Activated naive CD4-positive, alpha-beta T cell treated with anti-CD3 and anti-CD28 coated beads for 36 hours (primary cell): ENCODE measurements at places on chromosomes 1 and 21. TPM values are rescaled to one million over a fixed set of nuclear protein-coding genes. Genes with fewer than 3 reads are reported as not detected.

TSTD1 gene
- 51.5 TPM for total RNA-seq

SLFNL1 gene
- 0.12 TPM for total RNA-seq

WDR64 gene
- total RNA-seq: not detected

TMEM82 gene
- total RNA-seq: not detected

OR6N1 gene
- not detected for total RNA-seq

LCE2C gene
- not detected for total RNA-seq

SEC16B gene
- not detected for total RNA-seq

UTP11 gene
- total RNA-seq: 49.8 TPM

USF1 gene
- 43.7 TPM for total RNA-seq

MCOLN2 gene
- 7.4 TPM for total RNA-seq

VANGL2 gene
- not detected for total RNA-seq

CLCA1 gene
- total RNA-seq: not detected

TSPEAR gene
- not detected for total RNA-seq

NGF gene
- total RNA-seq: not detected

MYOC gene
- not detected for total RNA-seq

HFM1 gene
- total RNA-seq: not detected

LRRC71 gene
- total RNA-seq: not detected

INTS3 gene
- total RNA-seq: 39.3 TPM

GRCh38 chr1:231940701-231941100 lies 314.1 kb downstream of the DISC1 start:
- DNase-seq: no peak

DNA sequence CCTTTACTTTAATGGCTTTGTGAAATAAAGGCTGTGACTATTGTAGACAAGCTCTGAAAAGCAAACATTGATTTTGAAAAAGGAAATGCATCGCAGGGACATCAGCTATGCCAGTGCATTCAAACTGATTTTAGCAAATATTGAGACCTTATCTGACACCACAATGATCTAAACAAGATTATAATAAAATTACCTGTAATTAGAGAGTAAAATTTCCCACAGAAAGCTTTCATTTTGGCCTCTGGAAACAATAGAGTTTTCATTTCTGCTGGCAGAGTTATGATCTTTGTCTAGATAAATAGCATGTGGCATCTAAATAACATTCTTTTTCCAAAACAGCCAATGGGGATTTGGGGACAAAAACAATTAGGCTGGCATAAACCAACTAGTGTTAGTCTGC lies 650.4 kb upstream of the PRMT6 start:
- DNase-seq: no peak

- no peak for DNase-seq
These were observed 38.8 kb downstream of the EGLN1 start for GRCh38 chr1:231383159-231383860.

- no peak for DNase-seq
These were observed 130.2 kb downstream of the CAPN8 start for GRCh38 chr1:223535319-223535718.

GRCh38 chr1:46302641-46303037 lies 777 bp downstream of the LRRC41 start:
- DNase-seq: peak; percentile 16

DNA sequence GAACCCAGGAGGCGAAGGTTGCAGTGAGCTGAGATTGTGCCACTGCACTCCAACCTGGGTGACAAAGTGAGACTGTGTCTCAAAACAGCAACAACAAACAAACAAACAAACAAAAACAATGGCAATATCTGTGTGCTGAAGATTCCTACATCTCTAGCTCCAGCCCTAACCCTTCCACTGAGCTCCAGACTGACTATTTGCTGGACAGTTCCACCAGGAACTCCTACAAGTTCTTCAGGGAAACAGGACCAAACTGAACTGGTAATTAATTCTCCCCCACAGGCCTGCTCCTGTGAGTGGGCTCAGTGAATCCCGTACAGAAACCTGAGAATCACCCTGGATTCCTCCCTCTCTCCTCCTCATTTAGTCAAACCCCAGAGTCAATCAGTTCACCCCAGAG lies 1.5 kb downstream of the SERPINC1 start:
- no peak for DNase-seq

- DNase-seq: peak; percentile 54
These were observed 93.3 kb upstream of the CD1D start for GRCh38 chr1:158087320-158087927.

GRCh38 chr1:204571128-204571527 lies 54.9 kb downstream of the MDM4 start:
- DNase-seq: no peak

GRCh38 chr21:31560479-31560878 lies 99.0 kb upstream of the SOD1 start:
- DNase-seq: no peak

DNA sequence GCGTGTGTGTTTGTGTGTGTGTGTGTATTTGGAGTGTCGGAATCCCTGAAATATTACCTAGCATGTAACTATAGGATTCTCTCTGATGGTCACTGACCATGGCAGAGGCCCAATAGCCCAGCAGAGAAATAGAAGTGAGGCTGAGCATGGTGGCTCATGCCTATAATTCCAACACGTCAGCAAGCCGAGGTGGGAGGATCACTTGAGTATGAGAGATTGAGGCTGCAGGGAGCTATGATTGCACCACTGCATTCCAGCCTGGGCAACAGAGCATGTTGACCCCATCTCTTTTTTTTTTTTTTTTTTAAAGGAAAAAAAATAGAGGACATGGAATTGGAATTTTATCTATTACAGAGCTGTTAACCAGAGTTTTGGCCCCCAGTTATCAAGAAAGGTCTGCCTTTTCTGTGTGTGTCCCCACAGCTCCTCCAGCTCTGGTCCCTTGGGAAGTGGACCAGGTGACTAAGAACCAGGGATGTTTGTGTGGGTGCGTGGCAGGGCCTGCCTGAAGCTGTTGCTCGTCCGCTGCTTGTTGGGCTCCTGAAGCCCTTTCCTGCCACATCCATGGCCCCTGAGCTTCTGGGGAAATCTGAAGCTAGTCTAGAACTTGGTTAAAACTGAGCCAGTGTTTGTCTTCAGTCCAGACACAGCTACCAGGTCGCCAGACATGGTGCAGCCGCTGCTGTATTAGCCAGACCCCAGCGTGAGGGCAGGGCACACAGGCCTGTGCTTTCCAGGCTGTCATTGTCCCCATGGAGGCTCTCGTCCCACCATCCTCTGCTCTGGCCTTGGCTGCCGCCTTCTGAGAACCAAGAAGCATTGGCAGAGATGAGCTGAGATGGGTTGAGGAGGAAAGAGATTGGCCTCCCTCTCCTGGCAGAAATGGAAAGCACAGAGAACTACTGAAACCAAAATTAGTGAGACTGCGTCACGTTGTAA lies 25.5 kb downstream of the CAPN9 start:
- no peak for DNase-seq

- DNase-seq: no peak
These were observed 741.4 kb downstream of the KCNT2 start for GRCh38 chr1:195866781-195867222.
